Mammary epithelial cell (primary cell): ENCODE measurements at places on chromosomes 13 and 19. TPM values are rescaled to one million over a fixed set of nuclear protein-coding genes. Genes with fewer than 3 reads are reported as not detected.

DNA sequence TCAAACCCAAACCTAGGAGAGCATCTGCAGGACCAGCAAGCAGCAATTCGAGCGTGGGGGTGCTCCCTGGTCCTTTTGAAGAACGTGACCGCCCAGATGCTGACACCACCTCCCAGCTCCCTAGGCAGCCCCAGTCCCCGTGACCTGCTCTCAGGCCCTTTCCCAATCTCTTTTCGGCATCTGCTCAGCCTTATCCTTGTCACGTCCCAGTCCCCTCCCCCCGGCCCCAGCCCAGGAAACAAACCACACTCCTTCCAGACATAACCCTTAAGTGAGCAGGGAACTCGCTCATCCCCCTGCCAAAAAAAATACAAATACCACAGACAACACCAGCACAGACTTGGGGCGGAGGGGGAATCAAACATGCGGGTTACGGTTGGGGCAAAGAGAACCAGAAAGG, 3.3 kb downstream of the MLLT1 start:
- no peak for DNase-seq

- no peak for DNase-seq
Measured at GRCh38 chr19:1290703-1291651, 5.3 kb downstream of the EFNA2 start.

GRCh38 chr13:48965736-48966135, 10.0 kb upstream of the FNDC3A start:
- DNase-seq: no peak

The ZNF837 gene
- total RNA-seq: 4.2 TPM

GRCh38 chr13:109906976-109907375, 120.6 kb upstream of the IRS2 start:
- no peak for DNase-seq
